ENCODE measurements at places on chromosomes 7 and 10.

- peak; percentile 21 for DNase-seq
Observed at GRCh38 chr10:80382989-80383388, 25.4 kb upstream of the PRXL2A start.

DNA sequence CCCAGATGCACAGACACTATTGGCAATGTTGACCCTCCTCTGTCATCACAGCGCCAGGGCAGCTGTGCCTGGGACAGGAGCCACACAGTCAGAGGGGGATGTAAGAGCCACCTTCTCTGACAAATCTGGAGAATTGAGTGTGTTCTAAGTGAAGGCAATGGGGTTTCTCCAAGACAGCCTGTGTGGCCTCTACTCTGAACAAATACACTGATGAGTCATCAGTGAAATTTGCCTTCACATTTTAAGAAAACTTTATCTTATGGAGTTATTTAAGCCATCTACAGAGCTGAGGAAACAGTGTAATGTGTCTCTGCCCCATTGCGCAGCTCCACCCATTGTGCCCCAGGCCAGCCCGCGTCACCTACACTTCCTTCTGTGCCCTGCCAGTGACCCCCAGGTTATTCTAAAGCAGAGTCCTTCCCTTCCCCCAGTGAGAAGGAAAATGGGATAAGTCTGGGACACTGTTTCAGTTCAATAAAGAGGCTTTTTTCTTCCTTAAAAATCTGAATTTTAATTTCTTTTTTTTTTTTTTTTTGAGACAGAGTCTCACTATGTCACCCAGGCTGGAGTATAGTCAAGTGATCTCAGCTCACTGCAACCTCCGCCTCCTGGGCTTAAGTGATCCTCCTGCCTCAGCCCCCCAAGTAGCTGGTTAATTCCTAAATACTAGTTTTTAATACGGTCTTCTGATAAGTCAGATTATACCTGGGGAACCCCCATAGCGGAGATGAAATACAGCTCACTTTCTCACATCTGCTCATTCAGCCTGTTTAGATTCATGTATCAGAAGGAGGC, 21.8 kb downstream of the AKR1E2 start:
- no peak for DNase-seq

- no peak for DNase-seq
Observed at GRCh38 chr10:36899652-36900051, 225.7 kb upstream of the ANKRD30A start.

DNA sequence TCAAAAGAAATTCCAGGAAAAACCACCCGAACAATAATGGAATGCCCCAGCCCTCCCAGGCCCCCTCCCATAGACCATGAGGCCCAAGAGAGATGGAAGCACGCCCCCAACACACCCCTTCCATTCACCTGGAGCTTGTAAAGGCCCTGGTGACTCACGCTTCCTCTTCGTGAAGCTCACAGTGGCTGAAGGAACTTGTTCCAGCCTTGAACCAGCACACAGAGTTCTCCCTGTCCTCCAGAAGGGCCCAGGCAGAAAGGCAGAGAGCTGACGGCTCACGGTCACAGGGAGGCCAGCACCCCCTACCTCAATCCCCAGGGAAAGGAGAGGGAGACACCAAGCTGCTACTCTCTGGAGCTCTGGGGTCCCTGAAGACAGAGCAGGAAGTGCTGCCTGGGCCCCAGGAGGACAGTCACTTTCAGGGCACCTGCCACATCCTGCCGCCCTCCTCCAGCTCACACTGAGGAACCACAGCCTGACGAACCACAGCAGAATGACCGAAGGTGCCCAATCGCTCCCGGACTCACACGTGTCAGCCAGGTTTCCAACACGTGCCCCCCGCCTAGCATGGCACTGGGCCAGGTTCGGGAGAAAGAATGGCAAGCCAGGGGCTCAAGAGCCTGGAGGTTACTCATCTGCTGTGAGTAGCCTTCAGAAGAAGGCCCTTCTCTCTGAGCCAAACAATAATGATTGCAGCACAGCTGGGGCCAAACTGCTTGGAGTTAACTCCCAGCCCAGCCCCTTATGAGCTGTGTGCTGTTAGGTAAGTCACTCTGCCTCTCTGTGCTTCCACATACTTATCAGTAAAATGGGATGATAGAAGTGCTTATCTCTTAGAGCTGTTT, 52.8 kb downstream of the DLG5 start:
- DNase-seq, result peak; percentile 39

- DNase-seq, result no peak
Observed at GRCh38 chr10:51800725-51801424, 101.5 kb upstream of the CSTF2T start.

DNA sequence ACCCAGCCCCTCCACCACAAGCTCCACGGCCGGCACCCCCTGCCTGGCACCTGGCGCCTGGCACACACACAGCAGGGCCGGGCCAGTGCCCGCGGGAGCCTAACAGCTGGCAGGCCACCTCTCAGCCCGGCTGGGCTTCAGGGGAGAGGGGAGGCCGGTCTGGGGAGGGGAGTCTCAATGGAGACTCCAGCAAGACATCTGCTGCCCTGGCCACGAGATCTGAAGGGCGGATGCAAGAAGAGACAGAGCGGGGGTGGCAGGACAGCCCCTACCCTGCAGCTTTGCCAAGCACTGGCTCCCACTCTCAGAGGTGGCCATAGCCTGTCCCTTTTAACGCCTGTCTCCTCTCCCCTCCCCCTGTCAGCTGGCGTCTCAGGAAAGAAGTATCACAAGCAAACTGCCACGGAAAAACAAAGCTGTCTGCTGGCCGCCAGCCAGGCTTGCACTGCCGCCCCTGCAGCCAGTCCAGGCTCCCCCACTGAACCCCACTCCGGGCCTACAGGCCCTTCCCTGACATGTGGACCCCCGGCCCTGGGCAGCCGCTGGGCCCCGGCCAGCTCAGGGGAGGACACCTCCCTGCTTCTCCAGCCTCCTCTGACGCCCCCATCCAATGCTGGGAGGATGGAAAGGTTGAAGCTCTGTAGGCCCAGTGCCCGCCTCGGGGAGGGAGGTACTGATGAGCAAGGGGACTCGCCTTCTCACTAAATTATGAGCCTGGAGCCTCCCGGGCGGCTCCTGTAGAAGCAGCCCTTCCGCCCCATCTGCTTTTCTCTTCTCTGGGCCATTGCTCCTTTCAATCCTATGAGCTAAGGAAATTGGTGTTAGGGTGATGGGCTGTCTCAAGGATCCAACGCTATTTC, 178.4 kb downstream of the ARHGAP12 start:
- DNase-seq, result no peak

DNA sequence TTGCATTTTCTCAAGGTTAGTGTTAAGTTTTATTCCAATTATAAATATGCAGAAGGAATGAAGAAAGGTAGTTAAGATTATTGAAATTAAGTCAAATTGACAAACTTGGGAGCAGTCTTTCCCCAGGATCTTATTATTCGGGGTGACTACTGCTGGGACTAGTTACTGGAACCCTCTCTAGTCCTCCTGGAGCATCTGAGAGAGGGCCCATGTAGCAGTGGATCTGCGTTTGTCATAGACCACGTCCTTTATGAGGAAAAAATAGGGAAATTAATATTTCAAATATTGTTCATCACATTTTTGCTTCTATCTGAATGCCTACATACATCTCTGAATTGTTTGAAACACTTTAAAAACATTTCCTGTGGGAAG, 41.0 kb downstream of the CNPY1 start:
- no peak for DNase-seq

- no peak for DNase-seq
Observed at GRCh38 chr7:101729241-101729883, 88.1 kb upstream of the CUX1 start.

- DNase-seq, result no peak
Observed at GRCh38 chr10:94626476-94626875, 57.1 kb upstream of the CYP2C18 start.

- no peak for DNase-seq
Observed at GRCh38 chr10:80200687-80201086, 4.7 kb downstream of the ANXA11 start.

- no peak for DNase-seq
Observed at GRCh38 chr7:4888161-4888560, 4.6 kb upstream of the RADIL start.

DNA sequence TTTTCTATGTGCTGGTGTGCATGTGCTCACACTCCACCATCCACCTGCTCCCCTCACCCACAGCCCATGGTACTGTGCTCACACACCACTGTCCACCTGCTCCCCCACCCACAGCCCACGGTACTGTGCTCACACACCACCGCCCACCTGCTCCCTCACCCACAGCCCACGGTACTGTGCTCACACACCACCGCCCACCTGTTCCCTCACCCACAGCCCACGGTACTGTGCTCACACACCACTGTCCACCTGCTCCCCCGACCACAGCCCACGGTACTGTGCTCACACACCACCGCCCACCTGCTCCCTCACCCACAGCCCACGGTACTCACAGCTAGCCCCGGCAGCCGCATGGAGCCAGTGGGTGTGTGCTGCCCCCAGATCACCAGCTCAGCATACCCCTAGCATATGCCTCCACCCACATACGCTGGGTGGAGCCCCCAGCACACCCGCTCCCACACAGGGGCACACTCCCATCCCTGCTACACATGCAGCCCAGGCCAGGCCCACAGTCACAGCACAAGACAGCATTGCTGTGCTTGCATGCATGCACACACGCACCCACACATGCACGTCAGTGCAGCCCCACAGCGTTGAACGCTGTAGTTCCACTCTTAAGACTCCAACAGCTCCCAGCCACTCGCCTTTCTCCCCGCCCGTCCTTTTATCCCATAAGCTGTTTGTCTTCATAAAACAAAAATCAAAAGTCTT, 62.0 kb downstream of the PAX2 start:
- DNase-seq, result no peak

- DNase-seq, result no peak
Observed at GRCh38 chr10:99266383-99266782, 30.7 kb upstream of the HPSE2 start.

DNA sequence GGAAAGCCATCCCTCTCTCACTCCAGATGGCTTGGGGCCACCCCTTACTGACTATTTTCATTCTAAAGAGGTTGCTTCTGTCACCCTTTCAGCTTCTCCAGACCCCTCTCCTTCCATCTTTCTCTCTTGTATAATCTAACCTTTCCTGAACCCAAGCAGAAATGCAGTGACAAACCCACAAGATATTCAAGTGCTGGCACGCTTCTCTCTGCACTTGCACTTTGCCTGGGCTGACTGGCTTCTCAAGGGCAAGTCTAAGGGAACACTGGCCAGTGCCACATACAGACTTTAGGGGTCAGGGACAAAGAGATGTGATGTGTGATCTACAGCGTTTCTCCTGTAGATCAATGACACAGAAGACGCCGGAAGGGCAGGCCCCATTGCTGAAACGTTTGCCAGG, 150.4 kb upstream of the LANCL2 start:
- DNase-seq, result no peak

DNA sequence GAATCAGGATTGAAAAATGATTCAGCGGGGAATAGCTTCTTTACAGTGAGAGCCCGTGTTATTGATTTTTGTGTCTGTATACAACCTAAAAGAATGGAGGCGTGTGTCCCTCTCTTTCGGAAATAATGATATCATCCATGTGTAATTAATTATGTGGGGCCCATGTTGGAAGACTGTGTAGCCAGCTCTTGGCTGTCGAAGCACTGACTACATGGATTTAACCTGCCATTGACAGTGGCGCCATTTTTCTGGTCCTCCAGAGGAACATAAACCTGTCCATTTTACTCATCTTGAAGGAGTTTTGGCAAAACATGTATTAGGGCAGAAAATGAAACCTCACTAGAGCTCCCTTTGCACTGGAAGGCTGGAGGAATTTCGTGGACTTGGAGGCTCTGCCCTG, 119.6 kb downstream of the ITIH5 start:
- DNase-seq, result no peak

DNA sequence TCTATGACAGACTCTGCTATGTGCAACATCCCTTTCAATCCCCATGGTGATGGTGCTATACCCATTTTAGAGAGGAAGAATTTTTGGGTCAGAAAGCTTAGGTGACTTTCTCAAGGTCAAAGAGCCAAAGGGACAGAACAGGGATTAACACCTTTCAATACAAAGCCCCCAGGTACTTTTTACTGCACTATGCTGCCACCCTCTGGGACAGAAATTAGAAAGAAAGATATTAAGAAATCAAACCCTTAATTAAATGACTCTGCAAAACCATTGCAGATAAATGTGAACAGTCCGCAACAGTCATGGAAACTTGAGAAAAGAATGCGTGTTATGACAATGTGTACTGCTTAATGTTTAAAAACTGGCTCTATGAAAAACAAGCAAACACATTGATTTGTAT, 673.7 kb downstream of the MAGI2 start:
- no peak for DNase-seq

- DNase-seq, result no peak
Observed at GRCh38 chr7:48841739-48842138, 82.6 kb upstream of the CDC14C start.

GRCh38 chr10:120701381-120701780, 149.8 kb upstream of the WDR11 start:
- no peak for DNase-seq

DNA sequence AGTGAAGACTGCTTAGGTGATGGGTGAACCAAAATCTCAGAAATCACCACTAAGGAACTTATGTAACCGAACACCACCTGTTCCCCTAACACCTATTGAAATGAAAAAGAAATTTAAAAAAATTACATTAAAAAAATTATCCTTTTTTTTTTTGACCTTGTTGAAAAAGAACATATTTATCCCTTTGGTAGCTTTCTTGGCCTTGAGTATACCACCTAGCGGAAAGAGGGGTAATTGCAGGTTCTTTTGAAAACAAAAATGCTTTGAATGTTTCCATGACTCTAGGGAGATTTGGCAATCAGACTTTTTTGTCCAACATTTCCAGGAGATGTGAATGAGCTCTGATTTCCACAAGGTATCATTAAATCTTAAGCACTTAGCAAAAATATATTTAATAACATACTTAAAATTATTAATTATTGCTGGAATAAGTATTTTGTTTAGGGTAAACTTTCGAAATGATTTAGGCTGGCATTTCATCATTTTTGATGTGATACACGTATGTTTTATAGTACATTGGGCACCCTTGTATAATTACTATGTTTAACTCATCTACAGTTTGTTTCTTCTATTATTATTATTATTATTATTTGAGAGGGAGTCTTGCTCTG, 47.0 kb upstream of the ELMO1 start:
- no peak for DNase-seq

- DNase-seq, result no peak
Observed at GRCh38 chr10:107443813-107444212, 279.3 kb upstream of the SORCS1 start.

DNA sequence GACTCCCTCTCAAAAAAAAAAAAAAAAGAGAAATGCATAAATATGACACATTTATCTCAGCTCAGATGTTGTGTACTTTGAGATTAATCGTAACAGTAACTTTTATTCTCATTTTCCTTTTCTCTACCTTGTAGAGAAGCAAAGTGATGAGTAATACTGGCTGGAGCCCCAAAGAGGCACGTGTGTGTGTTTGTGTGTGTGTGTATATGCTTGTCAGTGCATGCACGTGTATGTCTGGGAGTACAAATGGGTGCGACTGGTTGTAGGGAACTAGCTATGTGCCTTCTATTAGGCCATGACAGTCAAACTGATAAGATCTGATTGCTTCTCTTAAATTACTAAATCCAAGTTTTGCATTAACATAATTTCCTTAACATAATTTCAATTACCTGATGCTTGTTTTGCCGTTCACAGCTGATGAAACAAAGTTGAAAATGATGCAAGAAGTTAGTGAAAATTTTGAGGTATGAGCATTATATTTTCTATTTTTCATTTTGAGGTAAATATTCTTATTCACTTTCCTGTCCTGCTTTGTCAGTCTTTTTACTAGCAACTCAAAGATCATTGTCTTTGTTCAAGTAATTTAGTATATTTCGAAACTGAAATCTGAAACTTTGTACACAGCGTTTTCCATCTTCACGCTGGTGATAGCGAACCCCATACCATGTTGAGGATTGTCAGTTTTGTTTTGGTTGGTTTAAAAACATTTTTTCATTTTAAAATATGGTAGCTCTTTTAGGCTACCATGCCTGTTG, 3.4 kb downstream of the TRRAP start:
- DNase-seq, result no peak

- no peak for DNase-seq
Observed at GRCh38 chr10:110077436-110078130, 69.8 kb downstream of the ADD3 start.

Measured in stimulated activated CD4-positive, alpha-beta T cell treated with anti-CD3 and anti-CD28 coated beads, Interleukin-12 subunit alpha, Interleukin-12 subunit beta, amount 100 ng/mL, for 48 hours (primary cell).